ENCODE measurements at places on chromosomes 12 and 14.

DNA sequence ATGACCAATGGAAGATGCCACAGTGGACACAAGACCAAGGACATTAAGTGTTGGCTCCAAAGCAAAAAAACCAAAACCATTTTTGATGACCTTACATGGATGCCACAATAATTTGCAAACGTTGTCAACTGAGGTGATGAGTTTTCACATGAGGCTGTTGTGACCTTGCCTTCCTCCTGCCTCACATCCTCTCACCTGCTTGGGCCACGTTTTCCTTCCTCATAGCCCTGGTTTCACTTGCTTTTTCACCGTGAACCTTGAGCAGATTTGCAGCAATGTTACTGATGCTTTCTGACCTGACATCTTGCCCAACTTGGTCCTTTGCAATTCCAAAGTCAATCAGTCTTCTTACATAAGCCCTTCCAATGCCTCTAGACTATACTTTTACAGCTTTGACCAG, 3.7 kb downstream of the KRT6B start:
- no peak for DNase-seq

DNA sequence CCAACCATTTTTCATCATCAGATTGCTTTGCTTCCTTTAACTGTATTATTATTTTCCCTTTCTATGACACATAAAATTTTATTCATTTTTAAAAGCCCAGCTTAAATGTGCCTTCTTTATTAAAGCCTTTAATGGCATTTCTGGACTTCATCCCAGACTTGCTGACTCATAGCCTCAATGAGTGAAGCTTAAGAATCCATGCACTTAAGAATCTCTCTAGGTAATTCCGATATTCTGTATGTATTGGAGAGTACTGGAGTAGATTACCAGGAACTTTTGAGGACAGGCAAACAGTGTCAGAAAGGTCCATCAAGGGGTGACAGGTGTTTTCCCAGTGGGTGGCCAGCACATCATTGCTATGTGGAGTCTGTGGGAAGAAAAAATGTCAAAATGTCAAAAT, 107.9 kb downstream of the PTPRQ start:
- DNase-seq = no peak

- no peak for DNase-seq
Measured at GRCh38 chr14:69985463-69985862, 106.2 kb downstream of the SMOC1 start.

DNA sequence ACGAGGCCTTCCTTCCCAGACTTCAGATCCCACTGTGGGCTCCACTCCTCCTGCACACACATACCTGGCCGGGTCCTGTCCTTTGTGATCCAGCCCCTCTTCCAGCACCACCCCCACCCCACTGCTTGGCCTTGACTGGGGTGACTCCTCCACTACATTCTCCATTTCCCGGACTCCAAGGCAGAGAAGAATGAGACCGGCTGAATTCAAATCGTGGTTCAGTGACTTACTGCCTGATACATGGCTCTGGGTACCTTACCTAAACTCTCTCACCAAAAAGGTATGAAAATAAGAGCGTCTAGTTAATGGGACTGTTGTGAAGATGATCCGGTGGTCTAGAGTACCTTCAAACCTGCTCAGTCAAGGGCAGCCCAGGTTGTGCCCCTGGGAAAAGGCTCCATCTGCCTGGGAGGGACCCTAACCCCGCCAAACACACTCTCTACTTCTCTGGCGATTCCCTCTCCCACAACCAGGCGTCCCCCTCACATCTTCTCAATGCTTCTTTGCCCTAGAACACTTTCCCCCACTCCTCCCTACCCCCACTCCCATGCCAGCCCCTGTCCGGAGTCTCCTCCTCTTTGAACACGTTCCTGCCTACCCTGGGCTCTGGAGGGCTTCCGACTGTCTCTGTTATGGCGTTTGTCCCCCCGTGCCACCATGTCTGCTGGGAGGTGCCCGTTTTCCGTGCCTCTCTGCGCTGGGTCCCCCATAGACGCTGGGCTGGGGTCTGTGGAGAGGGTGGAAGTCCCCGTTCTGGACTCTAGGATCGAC, 1.5 kb upstream of the ZBTB42 start:
- DNase-seq = peak; percentile 54

DNA sequence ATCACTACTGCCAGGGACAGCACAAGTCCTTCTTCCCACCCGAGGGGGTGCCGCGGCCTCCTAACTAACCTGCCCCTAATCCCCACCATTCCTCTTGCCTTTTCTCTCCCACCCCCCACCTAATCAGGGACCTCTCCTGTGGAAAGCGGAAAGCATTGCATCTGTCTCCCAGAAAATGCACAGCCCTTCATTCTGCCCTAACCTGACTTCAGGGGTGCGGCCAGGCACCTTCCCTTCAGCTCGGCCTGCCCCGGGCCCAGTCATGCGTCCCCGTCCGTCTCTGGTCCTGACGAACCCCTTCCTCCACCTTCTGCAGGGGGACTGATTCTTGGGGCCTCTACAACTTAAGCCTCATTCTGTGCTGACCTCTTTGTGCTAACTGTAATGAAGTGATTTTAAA, 43.9 kb upstream of the TRAF3 start:
- DNase-seq = no peak

GRCh38 chr14:76938092-76938500, 90.4 kb downstream of the IRF2BPL start:
- no peak for DNase-seq

DNA sequence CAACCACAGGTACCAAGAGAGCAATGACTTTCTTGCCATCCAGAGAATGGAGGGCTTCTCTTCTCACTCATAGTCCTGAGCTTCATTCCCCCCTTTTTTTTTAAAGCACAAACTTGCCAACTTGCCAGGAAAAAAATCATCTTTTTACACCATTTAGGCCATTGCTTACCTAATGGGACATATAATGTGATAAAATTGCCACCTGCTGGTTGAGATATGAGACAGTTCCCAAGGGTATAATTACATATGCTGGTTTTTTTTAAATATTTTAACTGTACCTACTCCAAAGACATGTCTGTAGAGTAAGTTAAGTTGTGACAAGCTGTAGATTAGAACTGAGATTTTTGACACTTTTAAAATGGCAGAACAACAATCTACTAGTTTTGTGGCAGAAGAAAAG, 519.1 kb upstream of the SEL1L start:
- no peak for DNase-seq

- DNase-seq = no peak
Measured at GRCh38 chr14:39109893-39110715, 4.0 kb upstream of the GEMIN2 start.

- DNase-seq = no peak
Measured at GRCh38 chr14:65864984-65865383, 452.5 kb downstream of the FUT8 start.

DNA sequence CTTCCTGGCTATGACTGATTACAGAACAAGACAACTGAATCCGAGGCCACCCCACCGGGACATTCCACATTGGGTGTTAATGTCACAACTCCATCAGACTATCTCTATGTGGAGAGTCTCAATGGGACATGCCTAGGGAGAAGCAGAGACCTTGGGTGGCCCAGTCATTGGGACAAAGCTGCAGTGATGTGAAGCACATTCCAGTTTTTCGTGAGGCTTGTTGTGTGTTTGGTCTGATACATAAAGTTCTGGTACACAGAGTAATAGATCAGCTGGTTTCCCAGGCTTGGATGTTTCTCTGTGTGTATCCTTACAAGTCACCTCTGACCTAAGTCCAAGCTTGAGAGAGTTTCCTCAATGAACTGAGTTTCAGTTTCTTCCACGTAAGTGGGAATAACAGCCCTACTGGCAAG, 42.3 kb downstream of the CPM start:
- DNase-seq = no peak

- DNase-seq = peak; percentile 75
Measured at GRCh38 chr12:63668028-63668799, at the start of gene DPY19L2. Gene DPY19L2, minus strand, starts transcription at chr12:63668493. Its CDS starts 100 bp downstream, at chr12:63668393.

Data from mesothelial cell of epicardium (in vitro differentiated cells).